ENCODE measurements at places on chromosomes 7 and 10.

GRCh38 chr7:8433477-8434289 lies at the start of gene NXPH1:
TSS of gene NXPH1 (plus strand) at chr7:8433609.
- DNase-seq, result peak; percentile 36

- no peak for DNase-seq
These were observed 3.3 kb upstream of the FAS start for GRCh38 chr10:88987243-88987725.

DNA sequence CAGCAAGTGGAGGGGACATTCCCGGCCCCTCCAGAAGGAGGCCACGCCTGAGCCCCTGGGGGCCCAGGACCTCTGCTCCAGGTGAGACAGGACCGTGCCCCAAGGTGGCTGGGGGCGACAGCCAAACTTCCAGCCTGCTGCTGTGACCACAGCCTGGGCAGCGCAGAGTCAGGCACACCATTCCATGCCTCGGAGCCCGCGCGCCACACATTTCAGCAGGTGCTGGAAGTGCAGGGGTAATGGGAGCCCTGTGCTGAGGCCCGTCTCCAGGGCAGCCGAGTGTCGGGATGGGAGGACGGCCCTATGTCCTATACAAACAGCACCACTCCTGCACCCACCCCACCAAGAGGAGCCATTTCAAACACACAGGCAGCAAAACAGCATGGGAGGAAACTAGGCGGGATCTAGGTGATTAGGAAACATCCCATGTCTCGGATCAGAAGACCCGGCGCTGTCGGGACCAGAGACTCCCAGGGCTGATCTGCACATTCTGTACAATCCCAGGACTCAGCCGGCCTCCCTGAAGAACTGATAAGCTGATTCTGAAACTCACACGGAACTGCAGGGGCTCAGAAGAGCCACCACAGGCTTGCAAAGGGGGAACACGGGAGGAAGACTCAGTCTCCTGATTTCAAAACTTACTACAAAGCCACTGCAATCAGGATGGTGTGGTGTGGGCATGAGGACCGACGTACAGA lies 272.3 kb downstream of the ELFN1 start:
- DNase-seq, result no peak

GRCh38 chr10:42637142-42637541 lies 1.2 kb downstream of the ZNF33B start:
- no peak for DNase-seq

GRCh38 chr7:34928052-34928451 lies 109.2 kb downstream of the DPY19L1 start:
- DNase-seq, result no peak

DNA sequence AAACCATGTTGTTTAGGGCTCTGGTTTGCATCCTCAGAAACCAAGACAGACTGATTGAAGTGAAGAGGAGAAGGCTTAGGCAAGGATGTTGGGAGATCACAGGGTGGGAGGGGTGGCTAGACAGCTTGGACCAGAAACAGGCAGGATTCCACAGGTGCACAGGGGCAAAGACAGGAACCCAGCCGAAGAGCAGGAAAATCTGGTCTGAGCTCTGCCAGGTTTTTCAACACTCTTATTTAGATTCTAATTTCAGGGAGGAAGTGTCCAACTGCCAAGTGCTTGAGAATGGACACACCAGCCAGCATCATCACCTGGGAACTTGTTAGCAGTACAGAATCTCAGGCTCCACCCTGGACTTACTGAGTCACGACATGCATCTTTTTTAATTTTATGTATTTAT lies 93.8 kb downstream of the MARCHF5 start:
- DNase-seq, result no peak

DNA sequence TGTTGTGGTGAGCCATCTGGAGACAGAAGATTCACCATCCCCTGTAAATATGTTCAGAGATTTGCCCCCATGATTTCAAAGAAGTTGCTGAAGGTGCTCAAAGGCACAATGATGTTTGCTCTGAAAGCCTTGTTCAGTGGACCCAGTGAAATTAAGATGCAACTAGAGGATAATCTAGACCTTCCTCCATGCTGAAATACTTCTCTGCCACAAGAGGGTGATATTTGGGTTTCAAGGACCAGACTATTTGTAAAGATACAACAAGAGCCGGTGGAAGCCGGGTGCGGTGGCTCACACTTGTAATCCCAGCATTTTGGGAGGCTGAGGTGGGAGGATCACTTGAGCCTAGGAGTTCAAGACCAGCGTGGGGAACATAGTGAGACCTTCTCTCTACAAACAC lies 13.5 kb upstream of the MSRB2 start:
- no peak for DNase-seq

DNA sequence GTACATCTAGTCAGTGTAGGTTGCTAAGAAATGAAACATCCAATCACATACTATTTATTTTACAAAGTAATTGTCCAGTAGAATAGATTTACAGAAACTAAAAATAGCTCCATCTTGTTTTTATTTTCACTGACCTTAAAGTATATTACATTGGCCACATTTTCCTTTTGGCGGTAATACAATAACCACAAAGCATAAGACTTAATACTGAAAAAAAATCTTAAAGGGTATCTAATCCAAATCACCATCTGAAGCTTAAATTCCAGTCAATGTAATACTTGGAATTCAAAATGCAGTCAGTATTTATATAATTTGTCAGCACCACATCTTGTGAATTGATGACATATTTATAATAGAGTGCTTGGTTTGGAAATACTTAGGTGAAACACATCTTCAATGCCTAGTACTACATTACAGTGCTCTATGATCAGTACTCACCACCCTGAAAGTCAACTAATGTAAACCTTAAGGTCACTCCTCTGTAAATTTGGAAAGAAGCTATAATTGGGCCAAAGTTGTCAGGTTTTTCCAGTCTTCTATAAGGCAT lies 8.9 kb downstream of the ANKMY2 start:
- DNase-seq, result no peak

GRCh38 chr7:11831156-11831735 lies 752 bp downstream of the THSD7A start:
- DNase-seq, result peak; percentile 43

- DNase-seq, result no peak
These were observed 23.7 kb upstream of the IGF2BP3 start for GRCh38 chr7:23494009-23494408.

- DNase-seq, result no peak
These were observed 1.1 kb upstream of the PTPN12 start for GRCh38 chr7:77536017-77536412.

DNA sequence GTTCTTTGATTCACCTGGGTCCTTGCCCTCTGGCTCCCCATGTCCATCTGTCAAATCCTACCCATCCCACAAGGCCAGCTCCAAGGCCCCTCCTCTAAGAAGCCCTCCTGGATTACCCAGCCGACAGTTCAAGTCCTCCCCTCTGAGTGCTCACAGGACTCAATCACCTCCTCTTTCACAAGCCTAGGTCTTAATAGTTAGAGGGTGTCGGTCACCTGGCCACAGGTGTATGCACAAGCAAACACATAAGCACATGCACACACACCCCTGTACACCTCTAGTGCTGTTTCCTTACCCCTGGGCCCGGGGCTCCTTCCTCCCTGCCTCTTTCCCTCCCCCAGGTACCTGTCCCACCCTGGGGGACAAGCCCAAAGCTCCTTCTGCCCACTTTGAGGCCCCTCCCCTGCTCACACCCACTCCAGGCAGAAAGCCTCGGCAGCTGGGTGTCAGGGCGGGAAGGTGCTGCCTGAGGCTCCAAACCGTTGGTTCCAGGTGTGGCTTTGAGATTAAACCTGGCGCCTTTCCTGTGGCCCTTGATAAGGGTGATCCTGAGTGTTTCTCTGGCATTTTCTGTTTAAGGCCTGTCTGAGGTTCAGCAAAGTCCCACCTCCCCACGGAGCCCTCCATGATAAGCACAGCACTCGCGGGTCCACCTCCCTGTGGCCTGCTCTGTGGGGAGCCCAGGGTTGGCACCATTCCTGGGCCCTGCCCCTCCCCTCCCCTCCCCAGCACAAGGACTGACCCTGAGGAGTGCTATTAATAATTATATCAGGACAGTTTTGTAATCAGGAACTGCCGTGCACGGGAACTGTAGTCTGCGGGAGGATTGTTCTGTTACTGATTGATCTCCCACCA lies 14.6 kb upstream of the AQP1 start:
- DNase-seq, result no peak

DNA sequence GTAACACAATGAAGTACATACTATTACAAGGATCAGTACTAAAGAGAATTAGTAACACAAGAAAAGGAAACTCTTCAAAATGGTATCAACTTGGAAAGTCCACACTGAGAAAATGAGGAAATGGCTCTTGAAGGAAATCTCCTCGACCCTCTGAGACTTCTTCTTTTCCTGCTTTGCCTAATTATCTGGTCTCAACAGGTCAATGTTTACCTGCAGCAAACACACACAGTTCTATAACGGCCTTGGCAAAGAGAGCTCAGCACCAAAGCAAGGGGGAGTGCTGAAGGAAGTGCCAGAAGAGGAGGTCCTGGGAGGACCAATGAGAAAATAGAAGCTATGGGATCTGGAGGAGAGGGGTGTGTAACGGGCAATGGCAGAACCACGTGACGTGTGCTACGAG lies 21.9 kb downstream of the CHCHD3 start:
- DNase-seq, result no peak

- DNase-seq, result no peak
These were observed 61.0 kb upstream of the TMEM248 start for GRCh38 chr7:66859794-66860645.

GRCh38 chr7:11212816-11213215 lies 239.1 kb downstream of the PHF14 start:
- peak; percentile 32 for DNase-seq

DNA sequence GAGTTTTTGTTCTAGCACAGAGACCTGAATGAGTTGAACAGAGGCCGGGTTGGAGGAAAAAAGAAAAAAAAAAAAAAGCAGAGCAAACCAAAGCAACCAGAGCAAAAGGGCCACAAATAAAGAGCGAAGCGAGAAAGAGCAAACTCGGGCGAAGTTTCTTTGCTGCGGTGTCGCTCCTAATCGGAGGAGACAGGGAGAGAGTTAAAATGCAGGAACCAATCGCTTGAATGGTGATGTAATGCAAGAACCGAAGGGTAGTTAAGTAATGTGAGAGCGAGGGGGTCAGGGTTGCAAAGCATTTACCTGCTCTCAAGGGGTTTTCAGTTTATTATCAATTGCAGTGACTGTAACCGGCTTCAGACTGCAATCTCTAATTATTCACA lies 271.7 kb downstream of the TRIL start:
- no peak for DNase-seq

GRCh38 chr7:49937608-49938007 lies 155.4 kb downstream of the ZPBP start:
- DNase-seq, result no peak

DNA sequence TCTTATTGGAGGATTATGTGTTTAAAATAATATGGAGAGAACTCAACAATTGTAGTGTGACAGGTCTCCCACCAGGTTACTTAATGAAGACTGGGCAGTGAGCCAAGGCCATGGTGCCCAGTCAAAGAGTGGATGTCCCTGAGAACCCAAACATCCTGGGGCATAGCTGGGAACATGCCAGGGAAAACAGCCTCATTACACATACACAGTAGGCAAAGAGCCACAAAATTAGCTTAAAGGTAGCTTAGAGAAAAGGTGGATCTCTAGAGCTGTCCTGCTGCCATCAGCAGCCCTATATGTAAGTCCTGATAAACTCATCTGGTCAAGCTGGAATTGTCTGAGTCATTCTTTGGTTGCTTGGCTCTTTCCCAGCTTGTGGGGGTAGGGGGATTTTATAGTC lies 287.8 kb downstream of the PHF14 start:
- DNase-seq, result peak; percentile 94

GRCh38 chr7:141071260-141071854 lies 2.5 kb upstream of the TMEM178B start:
- DNase-seq, result peak; percentile 84

DNA sequence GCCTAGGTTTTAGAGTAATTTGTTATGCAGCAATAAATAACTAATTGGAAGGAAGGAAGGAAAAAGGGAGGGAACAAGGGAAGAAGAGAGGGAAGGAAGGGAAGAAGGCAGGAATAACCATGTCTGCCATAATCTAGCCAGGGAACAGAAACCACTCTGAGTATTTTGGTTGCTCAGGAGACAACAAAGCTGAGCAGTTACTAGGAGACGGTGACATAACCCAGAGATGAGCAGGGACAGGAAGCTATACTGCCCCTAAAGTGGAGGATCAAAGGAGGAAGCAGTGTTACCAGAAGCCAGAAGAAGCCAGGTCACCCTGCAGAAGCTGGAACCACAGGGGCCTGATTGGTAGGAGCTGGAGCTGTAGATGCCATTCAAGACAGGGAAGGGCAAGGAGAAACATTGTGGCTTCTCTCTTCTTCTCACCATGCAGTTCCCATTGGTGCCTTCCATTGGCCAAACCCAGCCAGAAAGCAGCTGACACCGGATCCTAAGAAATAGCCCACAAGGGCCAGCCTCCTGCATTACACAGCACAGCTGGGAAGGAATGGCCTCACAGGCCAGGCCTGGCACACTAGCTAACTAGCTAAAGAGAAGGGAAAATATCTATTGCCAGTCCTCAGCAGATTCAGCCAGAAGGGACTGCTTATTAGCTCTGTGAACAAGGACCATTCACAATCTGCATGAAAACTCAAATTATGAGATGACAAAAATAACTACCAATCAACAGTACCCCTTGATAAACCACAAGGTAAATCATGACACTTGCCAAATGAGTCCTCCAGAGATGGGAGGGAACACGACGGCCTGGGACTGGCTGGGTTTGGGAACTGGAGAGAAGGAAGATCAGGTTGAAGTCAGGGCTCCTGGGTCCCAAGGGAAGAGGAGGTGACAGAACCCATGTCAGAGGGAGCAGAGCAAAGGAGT lies 184.5 kb upstream of the NFE2L3 start:
- DNase-seq, result no peak

DNA sequence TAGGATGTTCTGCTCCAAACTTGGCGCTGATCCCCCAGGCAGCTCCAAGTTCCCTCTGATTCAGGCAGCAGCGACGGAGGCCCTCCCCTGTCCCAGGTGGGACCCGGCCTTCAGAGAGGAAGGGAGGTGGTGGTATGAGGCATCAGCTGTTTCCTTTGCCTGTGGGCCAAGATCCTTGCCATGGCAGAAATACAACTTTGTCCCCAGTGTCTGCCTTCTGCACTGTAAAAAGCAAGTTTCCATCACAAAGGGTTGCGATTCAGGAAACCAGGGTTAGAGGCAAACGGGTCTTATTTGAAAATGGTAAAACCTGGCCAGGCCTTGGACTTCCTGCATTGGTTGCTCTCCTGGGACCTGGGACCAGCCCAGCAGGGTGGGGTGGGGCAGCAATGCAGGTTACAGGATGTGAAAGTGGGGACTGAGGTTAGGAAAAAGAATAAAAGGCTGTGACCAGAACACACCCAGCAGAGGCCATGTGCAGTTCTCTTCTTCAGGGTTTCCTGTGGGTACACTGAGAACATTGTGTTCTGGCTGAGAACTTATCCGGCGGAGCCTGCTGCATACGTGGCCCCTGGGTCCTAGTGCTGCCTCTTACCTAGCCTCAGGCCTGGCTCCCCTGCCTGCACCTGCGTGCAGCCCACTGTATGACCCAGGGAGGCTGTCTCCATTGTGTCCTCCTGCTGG lies 25.1 kb upstream of the DDIT4 start:
- DNase-seq, result no peak

- no peak for DNase-seq
These were observed 74.6 kb downstream of the CUL1 start for GRCh38 chr7:148773334-148773733.

Measured in NCI-H1105 (cell line).